ENCODE measurements at places on chromosomes 7 and 10.

DNA sequence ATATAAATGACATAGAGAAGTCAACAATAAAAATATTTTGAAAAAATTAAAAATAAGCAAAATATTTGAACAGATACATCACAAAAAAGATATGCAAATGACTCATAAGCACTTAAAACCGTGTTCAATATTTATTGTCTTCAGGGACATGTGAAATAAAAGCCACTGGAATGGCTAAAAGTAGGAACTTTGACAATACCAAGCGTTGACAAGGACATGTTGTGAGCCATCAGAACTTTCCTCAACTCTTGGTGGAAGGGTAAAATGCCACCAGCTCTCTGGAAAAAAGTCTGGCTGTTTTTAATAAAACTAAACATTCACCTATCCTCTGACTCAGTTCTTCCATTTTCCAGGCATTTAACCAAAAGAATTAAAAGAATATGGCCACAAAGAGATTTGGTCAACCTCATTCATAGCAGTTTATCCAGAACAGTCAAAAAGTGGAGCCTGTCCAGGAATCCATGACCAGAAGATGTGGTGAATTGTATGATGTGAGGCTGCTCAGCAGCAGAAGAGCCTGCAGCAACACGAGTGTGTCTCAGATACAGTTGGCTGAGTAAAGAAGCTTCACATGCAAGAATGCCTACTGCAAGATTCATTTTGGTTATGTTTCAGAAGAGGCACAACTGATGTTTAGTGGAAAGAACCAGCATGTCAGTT lies 7.1 kb upstream of the KLF6 start:
- no peak for DNase-seq

DNA sequence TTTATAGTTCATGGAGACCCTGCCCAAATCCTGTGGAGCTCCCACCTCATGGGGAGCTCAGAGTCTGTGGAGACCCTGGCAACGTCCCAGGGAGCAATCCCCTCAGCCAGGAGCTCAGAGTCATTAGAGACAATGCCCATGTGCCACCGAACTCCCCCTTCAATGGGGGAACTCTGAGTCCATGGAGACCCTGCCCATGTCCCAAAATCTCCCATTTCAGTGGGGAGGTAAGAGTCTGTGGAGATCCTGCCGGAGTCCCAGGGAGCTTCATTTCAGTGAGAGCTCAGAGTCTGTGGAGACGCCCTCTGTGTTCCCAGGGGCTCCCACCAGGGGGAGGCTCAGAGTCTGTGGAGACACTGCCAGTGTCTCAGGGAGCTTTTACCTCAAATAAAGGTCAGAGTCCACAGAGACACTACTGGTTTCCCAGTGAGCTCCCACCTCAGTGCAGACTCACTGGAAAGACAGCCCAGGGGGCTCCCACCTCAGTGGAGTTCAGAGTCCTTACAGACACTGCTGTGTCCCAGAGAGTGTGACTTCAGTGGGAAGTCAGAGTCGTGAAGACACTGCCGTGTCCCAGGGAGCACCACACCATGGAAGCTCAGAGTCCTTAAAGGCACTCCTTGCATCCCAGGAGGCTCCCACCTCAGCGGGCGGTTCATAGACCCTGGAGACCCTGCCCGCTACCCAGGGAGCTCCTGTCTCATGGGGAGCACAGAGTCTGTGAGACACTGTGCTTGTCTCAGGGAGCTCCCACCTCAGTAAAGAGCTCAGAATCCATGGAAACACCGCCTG lies 5.0 kb downstream of the MYO1G start:
- DNase-seq = peak; percentile 88

DNA sequence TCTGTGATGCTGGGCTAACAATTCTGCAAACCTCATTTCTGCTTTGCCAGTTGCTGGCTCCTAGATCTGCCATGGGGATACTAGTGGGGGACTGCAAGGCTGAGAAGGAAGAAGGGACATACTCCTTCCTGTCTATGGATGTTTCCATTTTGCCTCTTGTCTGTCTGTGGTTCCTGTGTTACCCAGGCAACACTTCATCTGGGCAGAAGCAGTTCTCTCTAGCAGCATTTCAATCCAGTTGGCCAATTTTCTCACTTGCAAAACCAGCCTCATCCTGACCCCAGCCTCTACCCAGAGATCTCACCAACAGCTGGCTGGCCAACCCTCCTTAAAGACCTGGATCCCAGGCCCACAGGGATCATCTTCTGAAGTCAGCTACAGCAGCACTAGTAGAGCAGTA lies 131.7 kb downstream of the DOCK4 start:
- no peak for DNase-seq

GRCh38 chr7:29039821-29040578 lies 81.9 kb upstream of the TRIL start:
- no peak for DNase-seq

DNA sequence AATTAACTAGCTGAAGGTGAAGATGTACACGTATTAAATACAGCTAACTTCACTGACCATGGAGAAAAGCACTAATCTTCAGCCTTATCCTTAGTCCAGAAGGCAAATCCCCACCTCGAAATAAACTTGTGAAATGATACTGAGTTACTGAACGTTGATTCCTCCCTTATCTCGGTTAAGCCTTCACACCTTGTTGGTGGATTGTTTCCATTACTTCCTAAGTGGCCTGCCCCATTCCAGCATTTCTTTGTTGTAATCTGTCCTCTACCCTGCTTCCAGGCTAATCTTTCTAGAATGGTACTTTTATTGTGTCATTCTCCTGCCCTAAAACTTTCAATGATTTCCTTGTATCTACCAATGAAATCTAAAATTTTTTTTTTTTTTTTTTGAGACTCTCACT lies 68.6 kb downstream of the BUB3 start:
- no peak for DNase-seq

GRCh38 chr10:43264344-43264964 lies 2.4 kb downstream of the RASGEF1A start:
- DNase-seq = no peak

DNA sequence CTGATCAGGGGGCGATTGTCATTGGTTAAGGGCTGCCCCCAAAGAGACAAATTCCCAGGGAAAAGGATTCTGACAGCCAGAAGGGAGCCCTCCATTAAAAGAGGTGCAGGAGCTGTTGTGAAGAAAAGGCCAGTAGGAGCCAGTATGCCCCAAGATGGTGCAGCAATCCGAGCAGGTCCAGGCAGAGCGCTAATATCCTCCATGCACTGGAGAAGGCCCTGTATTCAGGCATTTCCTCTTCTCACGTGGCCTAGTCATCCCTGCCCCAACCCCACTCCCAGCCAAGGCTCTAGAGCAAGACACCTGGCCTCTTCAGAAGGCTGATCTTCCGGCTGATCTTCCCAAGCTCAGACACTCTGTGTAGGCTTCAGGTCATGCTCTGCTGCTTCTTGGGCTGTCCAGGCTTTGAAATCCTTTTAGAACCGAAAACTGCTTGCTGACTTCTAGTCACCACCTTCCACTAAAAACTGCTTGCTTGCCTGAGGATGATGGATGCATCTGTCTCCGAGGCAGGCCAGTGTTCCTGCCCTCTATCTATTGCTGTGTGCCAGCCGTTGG lies 77.4 kb downstream of the CYP26A1 start:
- no peak for DNase-seq

GRCh38 chr7:74029089-74029785 lies 1.3 kb downstream of the ELN start:
- peak; percentile 83 for DNase-seq

DNA sequence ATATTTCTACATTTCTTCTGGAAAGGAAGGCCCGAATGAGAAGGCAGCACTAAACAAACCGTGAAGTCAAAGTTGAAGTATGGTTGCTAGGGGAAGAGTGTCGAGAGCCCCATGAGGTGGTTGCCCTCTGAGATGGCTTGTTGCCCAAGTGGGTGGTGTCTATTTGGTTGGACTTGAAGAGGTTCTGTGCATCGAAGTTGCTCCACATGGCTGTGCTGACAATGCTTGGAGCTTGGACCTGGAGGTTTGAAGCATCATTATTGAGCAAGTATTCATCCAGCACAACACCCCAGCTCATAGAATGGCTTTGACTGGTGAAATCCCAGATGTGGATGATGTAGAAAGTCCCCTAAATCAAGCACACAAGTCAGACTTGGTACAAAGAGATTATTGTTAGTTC lies 165.2 kb upstream of the CDCA7L start:
- DNase-seq = no peak

- no peak for DNase-seq
Measured at GRCh38 chr10:126634347-126634746, 36.1 kb downstream of the C10orf90 start.

GRCh38 chr10:131730771-131731497 lies 169.9 kb upstream of the PPP2R2D start:
- peak; percentile 63 for DNase-seq

GRCh38 chr10:25555865-25556264 lies 378.2 kb upstream of the MYO3A start:
- no peak for DNase-seq

GRCh38 chr10:93080350-93081046 lies 6.8 kb downstream of the CYP26A1 start:
- DNase-seq = peak; percentile 86
